ENCODE measurements at places on chromosomes 11 and 22.

- DNase-seq, result no peak
Observed at GRCh38 chr11:111097191-111097590, 148.3 kb upstream of the POU2AF2 start.

GRCh38 chr22:44661659-44662569 is 40.1 kb upstream of the PRR5 start:
- no peak for DNase-seq

- DNase-seq, result no peak
Observed at GRCh38 chr11:17991783-17992433, 20.9 kb downstream of the SERGEF start.

GRCh38 chr11:125373426-125374391 is 122.4 kb downstream of the FEZ1 start:
- DNase-seq, result no peak

DNA sequence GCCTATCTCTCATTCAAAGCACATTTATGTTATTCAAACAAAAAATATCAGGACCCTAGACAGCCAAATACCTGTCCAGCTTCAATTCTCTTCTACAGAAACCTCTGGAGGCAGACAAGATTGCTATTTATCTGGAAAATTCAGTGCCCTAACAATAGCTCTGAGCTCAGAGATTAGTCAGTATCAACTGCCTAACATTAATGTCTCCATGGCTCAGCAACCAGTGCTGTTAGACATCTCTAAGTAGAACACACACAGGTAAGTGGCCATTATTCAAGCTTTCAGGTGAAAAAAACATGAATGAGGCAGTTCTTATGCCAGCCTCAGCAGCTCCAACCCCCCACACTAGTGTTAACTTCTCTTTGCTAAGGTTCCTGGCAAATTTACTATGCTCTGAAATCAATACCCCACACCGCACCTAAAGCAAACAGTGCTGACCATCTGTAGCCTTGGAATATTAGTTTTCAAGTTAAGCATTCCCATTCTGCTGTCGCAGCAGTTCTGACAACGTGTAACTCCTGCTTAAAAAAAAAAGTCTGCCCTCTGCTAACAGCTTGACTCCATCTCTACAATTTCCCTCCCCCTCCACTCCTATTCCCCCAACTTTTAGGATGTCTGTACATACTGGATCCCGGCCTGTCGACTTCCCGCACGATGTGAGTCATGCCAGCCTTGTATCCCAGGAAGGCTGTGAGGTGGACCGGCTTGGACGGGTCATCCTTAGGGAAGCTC is 1.5 kb downstream of the RPL3 start:
- DNase-seq, result no peak

GRCh38 chr11:34236572-34236971 is 121.2 kb downstream of the ABTB2 start:
- DNase-seq, result no peak

GRCh38 chr22:40235308-40235707 is 57.6 kb downstream of the TNRC6B start:
- DNase-seq, result no peak

- DNase-seq, result no peak
Observed at GRCh38 chr11:74354036-74354435, 42.6 kb upstream of the P4HA3 start.
